ENCODE measurements at places on chromosomes 2 and 18. TPM values are rescaled to one million over a fixed set of nuclear protein-coding genes. Genes with fewer than 3 reads are reported as not detected.

SYT4 gene
- not detected for total RNA-seq

GRCh38 chr18:50466634-50467033 is 91.8 kb downstream of the SKA1 start:
- DNase-seq: no peak

GRCh38 chr2:147469471-147469870 is 375.4 kb upstream of the ACVR2A start:
- DNase-seq: no peak

DNA sequence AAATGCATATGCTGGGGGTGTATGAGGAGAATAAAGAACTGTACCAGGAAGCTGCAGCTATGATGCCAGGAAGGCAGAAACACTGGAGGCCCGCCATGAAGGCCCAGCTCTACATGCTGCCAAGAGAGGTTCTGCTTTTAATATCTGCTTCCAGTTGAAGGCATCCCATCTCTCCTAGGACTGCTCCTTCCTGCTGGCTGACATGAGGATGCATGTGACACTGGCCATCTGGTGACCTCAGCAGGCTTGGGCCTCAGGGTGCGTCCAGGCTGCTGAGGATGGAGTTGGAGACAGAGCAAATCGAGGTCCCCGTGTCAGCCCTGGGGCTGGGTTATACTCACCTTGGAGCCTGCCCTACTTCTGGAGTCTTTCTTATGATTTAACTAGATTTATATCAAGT is 49.0 kb downstream of the PSMG2 start:
- DNase-seq: no peak

DNA sequence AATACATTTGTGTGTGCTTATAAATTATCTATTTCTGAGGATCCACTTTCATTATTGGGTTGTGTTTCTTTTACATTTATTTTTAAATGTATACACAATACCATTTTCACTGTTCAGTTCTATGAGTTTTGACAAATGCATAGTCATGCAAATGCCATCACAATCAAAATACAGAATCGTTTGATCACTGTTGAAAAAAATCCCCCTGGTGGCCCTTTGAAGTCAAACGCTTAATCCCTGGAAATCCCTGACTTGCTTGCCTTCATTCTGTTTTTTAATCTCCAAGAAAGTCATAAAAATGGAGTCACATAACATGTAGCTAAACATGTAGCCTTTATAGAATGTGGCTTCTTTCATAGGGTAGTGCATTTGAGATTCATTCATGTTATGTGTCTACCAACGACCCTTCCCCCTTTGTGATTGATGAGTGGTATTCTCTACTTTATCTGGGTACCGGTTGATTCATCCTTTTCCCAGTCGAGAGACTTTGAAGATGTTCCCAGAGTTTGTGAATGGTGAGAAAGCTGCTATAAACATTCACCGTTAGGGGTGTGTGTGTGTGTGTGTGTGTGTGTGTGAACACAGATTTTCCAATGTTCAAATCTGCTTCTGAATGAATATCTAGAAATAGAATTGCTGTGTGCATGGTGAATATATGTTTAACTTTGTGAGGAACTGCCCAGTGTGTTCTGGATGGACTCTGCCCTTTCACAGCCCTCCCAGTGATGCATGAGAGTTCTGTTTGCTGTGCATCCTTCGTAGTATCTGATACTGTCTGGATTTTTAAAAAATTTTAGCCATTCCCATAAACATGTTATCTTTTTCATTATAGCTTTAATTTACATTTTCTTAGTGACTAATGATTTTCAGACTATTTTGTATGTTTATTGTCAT is 173.6 kb downstream of the GALR1 start:
- DNase-seq: no peak

DNA sequence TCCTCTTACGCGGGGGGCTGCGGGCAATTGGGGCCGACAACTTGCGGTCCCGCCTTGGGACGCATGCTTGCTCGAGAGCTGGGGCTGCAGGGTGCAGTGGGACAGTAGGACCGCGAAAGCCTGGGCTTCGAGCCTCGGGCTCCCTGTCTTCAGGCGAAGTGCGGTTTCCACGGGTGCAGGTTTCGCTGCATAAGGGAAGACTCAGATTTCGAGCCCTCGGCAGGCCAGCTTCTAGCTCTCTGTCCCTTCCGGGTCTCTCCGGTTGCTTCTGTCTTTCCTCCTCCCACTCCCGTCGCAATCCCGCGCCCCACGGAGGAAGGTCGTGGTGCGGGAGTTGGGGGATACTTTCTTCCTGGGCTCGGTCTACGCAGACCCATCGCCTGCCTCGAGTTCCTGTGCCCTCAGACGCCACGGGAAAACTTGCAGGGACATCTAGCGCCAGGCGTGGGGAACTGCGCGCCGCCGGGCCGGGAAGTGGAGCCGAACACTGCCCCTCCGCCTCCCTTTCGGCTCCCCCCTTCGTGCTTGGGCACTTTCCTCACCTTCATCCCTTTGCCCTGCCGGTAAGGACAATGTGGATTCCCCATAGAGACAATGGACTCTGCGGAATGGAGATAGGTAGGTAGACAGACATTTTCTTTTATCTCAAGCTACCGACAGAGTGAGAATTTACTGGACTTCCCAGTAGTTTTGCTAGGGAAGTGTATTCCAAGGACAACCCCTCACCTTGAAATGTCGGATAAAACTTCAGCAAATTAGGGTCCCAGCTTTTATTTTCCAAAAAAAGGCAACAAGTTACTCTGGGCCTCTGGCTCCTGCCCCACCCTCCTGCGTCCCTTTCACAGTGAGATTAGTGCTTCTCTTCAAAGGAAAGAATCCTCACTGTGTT is 4.2 kb upstream of the HOXD13 start:
- DNase-seq: no peak

- DNase-seq: no peak
Observed at GRCh38 chr2:241980193-241980592, 110.7 kb downstream of the RTP5 start.

DNA sequence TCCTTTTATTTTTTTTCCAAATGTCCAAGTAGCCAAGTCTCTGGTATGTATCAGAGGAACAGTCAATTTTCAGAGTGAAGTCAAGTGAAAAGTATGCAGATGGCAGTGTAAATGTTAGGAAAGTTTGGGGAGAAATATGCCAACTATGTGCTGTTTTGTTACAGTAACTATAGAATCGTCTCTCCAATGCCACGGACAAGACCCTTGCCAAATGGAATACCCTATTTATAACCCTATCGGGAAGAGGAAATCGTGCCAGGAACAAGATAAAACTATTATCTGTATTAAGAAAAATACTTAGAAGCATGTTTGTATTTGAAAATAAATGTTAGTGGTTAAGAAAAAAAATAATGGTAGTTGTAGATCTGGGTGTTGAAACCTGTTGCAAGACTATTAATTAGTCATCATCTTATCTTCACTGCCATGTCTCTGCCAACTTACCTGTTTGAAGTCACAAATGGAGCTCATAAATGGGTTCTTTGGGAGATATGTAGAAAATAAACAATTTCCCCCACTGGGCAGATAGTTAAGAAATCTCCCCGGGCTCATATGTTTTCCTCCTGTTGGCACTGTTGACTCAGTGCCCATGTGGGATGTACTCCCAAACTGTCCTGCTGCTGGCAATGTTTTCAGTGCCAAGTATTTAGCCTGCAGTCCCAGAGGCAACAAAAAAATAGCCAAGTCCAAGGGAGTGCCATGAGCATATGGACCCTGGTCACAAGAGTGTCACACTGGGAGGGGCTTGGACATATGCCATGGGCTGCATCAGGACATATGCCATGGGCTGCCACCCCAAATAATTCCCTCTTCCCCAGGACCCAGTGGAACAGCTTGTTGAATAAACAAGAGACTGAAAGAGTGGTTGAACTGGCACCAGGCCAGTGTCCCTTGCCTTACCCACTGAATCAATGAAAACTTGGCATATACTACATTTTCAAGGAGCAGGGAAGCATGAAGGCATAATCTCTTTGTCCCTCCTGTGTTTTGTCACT is 366.9 kb downstream of the OSR1 start:
- peak; percentile 62 for DNase-seq

DNA sequence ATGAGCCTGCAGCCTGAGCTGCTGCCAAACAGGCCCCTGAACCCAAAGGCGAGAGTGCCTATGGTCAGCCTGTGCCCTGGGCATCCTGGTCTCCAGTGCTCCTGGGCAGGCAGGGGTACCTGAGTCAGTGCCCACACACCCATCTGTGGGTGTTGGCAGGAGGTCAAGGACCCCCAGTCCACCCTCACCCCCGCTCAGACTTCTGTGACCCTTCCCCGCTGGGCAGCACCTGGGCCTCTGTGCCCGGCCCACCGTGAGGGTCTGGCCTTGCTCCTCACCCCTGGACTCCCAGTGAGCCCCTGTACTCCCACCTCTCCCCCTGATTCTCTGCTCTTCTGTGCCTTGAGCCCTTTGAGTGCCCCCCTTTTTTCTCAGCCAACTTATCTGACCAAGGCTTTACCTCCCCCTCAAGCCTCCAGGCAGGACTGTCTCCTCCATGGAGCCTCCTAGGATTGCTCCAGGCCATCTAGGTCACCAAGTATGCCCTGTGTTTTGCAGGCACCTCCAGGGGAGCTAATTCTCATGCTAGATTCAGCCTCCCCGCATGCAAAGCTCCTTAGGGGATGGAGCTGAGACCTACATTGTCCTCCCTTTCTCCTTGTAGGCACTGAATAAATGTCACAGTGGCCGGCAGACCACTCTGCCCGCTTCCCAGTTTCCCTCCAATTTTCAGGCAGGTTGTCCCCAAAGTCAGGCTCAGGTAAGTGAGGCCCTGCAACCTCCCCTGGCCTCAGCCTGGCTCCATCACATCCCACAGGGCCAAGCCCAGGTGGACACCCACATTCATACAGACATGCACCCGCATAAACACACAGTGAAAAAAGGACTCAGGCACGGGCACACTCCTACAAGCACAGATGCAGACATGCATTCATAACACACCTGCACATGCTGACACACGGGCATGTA is 21.9 kb upstream of the PTMA start:
- no peak for DNase-seq

DNA sequence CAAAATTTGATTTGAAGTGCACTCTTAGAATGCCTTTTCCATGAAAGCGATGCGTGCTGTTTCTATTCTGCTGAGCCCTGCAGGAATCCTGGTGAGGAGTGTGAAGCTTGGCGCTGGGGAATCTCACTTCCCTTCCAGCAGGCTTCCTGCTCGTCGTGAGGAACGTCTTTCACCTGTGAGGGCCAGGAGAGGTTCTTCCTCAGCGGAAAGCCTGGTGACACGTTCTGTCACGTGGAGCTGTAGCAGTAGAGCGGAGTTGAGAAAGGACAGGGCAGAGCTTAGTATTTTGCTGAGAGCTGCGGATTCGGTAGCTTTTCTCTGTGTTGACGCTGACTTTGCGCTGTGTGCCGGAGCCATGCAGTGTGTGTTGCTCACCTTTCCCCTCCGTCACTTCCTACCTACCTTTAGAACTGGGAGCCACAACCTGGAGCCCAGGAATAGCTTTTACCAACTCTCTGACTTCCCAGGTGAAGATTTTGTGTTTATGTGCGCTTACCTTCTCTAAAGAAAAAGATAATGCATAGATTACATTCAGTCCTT is 294.8 kb downstream of the PTGR3 start:
- DNase-seq: no peak

- DNase-seq: no peak
Observed at GRCh38 chr2:192150166-192150565, 44.6 kb downstream of the TMEFF2 start.

Data from aorta (tissue), 5 donors.